ENCODE measurements at places on chromosomes 3 and 15.

DNA sequence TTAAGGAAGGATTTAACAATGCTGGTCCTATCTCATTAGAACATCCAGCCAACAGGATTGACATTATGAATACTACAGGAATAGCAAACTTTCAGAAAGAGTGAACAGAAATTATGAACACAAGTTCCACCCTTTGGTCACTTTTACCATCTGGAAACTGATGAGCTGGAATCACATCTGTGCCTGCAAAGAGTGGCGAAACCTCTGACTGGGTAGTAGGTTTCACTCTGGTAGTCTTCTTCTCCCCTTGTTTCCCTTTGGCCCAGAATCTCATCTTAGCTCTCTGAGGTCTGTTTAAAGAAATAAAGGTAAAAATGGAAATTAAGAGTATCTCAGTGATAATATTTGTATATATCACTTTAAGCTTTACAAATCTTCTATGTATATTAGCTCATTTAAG is 73.1 kb downstream of the NR2E3 start:
- no peak for DNase-seq

DNA sequence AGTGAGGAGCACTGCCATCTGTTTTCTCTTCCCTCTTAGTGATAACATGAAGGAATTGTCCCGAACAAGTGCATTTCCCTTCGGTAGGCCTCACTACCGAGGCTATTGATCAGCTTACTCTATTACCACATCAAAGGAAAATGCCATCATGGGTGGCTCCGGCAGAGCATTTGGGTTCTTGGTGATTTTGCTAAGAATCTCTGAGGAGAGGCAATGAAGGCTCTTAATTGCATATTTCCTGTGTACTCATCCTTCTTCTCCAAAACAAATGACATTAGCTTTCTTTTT is 35.3 kb downstream of the CHRD start:
- no peak for DNase-seq

GRCh38 chr3:185151964-185152409 is 873 bp downstream of the C3orf70 start:
- DNase-seq, result no peak

DNA sequence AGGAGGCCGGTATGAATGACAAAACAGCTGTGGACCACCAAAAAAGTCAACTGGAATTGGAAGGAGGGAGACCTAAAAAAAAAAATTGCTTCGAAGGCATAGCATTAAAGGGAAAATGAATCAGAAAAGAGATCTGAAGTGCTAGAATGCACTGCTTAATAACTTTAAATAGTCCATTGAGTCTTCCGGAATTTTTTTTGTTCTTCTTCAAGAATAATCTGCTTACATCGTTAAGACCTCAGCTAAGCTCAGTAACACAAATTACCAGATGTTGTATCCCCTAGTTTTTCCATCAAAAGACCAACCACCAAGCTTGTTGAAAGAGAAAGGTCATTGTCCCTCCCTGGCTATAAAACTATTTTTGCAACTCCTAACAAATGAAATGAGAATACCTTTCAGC is 560.5 kb downstream of the NR2F2 start:
- DNase-seq, result no peak

DNA sequence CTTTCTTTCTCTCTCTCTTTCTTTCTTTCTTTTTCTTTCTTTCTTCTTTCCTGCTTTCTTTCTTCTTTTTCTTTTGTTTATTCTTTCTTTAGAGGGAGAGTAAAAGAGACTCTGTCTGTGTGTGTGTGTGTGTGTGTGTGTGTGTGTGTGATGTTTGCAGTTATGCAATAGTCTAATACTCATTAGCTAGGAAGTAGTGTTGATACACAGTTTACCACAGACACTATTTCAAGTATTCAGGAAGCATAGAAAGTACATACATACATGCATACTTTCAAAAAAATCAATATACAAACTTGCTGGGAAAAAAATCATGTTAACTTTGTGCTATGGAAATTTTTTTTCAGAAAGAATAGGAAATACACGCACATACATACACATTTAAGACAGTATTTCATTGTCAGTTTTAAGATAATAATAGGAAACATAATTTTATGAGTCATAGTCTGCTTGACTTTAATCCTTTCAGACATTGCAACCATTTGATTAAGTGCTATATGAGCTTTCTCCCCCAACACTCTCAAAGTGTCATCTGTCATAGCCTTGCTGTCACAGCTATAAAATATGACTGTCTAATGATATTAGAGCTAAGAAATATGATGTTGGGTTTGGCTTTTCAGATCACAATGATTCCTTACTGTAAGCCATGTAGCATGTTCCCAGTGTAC is 74.9 kb upstream of the EPHA3 start:
- DNase-seq, result peak; percentile 10

GRCh38 chr3:44906997-44907396 is 32.6 kb downstream of the TGM4 start:
- no peak for DNase-seq

GRCh38 chr15:60381148-60381788 is 16.5 kb downstream of the ANXA2 start:
- DNase-seq, result no peak

DNA sequence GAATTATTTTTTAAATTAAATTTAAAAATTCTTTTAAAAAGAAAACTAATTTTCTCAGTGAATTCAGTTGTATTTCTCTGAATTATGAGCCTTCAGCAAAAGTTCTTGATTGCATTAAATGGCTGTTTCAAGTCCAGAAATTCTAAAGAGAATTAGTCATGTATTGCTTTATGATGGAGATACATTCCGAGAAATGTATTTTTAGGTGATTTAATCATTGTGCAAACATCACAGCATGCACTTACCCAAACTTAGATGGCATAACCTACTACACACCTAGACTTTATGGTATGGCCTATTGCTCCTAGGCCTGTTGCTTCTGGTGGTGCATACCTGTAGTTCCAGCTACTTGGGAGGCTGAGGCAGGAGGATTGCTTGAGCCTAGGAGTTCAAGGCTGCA is 44.3 kb upstream of the GCNT3 start:
- no peak for DNase-seq

- DNase-seq, result peak; percentile 26
Observed at GRCh38 chr3:38314764-38315487, 31.7 kb upstream of the XYLB start.

GRCh38 chr15:74252291-74252690 is 16.2 kb downstream of the CCDC33 start:
- peak; percentile 30 for DNase-seq

- DNase-seq, result peak; percentile 36
Observed at GRCh38 chr3:154615471-154615870, 185.5 kb upstream of the GPR149 start.

DNA sequence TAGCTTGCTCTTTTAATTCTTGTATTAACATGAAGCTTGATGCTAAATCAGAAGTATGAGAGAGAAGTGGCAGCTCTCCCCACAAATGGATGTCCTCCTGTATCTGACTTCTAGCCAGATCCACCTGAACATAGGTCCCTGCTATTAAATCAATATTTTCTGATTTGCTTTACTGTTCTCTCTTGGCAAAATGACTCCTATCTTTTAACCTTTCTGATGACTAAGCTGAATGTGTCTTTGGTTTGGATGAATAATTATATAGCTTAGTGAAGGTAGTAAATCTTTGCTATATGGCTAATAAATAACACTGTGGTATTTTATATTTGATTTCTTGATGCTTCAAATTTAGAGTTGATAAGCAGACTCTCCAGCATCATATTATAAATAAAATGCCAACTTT is 28.3 kb upstream of the ARL14 start:
- DNase-seq, result no peak

DNA sequence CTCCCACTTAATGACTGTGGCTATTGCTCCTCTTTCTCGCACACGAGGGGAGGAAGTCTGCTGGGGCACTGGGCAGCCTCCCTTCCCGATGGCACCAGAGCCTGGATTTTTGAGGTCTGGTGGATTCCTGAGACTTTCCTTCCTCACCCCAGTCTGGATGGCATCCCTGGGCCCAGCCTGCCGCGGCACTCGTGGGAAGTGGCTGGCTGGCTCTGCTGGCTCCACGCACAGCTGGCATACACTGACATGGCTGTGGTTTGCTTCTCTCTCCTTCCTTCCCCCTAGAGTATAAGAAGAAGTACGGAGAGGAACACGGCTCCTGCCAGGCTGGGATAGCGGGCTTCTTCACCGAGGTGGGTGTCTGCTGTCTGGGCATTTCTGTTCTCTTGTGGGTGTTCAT is 319.8 kb upstream of the LRRFIP2 start:
- DNase-seq, result peak; percentile 30

DNA sequence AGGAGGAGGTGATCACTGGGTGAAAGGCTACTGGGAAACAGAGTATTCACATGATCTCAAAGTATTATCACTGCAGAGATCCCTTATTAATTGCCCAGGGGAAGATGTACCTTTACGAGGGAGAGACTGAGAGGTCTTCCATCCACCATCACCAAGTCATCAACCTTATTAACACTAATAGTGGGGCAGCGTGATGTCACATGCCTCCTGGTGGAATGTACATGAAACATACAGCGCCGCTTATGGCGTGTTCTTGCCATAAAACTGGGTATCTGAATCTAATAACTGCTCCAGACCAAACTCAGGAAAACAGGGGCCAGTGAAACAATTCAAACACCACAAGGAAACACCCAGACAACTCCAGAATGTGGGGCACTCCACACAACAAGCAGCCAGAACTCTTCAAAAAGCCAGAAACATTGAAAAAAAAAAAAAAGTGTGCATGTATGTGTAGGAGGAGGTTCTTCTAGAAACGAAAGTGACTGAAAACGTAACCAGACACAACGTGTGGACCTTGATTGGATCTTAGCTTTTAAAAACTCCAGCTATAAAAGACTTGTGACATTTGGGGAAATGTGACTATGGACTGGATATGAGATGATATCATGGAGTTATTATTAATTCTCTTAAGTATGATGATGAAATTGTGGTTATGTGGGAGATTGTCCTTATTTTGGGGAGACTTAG is 4.6 kb downstream of the STIMATE start:
- peak; percentile 47 for DNase-seq

DNA sequence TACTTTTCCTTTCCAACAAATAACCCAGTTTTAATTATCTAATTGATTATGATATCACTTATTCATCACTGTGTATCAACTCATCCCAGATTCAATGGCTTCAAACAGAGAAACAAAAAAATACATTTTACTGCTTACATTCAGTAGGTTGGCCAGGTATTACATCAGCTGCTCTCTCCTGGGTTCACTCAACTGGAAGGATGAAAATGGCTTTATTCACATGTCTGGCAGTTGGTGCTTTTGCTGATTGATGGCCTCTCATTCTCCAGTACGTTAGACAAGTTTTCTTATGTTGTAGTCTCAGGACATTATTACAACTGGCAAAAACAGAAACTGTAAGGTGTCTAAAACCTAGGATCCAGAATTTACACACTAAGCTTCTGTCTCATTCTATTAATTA is 811.0 kb upstream of the ALCAM start:
- DNase-seq, result no peak

DNA sequence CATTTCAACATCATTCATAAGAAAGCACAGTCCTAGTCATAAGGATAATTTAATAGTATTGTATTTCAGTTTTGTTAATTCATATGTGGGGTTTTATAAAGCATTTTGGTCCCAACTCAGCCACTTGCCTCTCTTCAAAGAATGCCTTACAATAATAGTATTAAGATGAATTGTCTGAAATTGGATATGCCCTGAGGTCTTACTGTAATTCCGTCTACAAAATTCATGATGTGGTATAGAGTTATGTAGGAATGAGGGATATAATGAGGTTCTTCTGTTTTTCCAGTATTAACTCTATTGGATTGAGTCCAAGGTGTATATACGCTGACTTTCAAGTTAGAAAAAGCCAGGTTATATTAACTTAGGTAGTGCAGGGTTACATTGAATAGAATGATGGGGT is 177.0 kb downstream of the GOLIM4 start:
- DNase-seq, result no peak

- no peak for DNase-seq
Observed at GRCh38 chr3:115085197-115085865, 61.8 kb downstream of the ZBTB20 start.

DNA sequence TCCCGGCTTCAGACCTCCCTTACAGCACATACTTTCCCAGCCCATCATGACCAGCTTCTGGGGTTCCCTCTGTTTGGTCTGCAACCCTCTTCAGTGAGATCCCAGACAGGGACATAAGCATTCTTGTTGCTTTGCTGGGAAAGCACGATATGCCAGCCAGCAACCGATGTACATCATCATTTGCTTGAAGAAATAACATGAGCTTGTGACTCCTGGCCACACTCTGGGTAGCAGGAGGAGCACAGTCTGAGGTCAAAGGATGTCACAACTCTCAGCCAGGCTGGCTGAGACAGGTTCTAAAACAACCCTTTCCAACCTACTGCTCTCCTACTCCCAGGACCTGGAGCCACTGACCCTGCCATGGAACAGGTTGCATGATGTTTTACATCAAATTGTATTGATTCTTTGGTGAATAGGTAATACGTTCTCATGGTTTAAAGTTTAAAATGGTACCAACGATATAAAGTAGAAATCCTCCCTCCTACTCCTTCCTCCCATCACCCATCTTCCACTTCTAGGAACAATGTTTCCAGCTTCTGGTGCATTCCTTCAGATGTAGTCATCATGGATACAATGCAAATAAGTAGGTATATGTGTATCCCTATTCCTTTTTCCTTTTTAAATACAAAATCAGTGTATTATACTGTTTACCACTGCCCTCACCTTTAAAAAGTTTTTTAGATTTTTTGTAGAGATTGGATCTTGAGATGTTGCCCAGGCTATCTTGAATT is 190.3 kb downstream of the OPA1 start:
- no peak for DNase-seq

DNA sequence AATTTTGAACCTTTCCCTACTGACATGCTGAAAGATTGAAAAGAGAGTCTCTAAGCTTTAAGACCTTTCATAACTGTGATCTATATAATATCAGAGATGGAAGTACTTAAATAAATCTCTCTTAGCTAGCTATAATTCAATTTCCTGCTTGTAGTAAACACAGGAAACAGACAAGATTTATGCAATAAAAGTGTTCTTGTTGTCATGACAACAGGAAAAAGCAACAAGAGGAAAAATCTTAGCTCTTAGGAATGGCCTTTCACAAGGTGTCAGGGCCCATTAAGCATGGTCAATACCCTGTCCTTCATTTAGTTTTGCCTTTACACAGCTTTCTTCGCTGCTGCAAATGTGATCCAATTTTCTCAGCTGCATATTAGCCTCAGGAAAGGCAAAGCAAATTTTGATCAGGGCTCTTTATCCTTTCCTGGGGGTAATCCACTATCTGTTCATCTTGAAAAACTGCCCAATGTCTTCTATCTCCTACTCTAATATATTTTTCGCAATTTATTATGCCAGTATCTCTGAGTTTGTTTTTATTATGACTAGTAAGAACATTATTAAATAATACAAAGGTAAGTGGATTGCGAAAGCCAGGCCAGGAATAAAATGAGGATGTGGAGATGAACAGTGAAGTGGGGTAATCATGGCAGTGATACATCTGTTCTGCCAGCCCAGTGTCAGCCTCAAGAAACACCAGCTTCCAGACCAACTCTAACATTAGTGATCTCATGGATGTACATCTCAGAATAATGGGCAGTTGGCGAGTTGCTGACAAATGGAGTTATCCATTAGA is 28.7 kb downstream of the SIDT1 start:
- peak; percentile 22 for DNase-seq

DNA sequence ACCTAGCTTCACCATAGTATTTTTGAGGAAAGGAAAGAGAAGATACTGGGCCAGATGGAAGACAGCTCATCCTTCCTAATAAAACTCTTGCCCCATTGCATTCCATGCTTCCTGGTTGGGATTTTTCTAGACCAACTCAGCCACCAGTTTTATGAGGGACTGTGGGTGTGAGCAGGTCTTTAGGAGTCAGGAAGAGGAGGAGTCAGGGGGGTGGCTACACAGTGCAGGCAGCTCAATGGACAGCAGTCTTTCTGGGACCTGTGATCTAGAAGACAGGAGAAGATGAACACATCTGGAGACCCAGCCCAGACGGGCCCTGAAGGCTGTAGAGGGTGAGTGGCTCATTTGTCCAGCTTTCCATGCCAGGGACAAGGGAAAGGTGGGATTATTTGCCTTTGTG is at the start of gene NOX5:
Gene NOX5 (plus strand): TSS at position 242 of the 400 bp plus-strand sequence. CDS start 41 bp downstream, at position 283.
- peak; percentile 29 for DNase-seq

All from myocyte (in vitro differentiated cells).